CD14-positive monocyte (primary cell): ENCODE measurements at places on chromosomes 1 and 21.

DNA sequence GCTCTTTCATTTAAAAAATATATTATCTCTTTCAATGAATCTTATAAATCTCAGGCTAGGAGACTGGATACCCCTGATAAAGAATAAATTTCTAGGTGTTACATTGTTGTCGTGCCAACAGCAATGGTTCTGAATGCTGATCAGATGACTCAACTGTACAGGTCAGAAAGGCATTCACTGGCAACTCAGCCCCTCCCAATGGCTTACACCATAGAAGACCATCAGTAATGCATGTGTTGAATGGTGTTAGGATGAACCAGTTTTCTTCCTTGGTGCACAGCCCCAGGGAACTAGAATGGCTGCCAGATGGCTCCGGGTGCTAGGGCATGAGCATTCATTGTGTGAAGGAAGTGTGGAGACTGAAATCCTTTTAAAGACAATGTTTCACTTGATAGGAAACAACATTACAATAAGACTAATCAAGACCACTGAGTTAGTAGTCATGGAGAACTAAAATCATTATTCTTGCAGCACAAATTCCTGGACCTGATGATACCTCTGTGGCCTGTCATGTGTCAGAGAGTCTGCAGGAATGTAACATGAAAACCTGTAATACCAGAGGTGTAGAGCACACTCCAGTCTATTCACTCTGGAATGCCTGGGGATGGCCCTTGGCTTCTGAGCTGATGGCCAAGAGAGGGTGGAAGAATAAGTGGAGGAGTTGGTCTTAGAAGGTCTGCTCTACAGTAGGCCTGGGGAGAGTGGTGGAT, 187.7 kb upstream of the LMO4 start:
- DNase-seq: no peak

- DNase-seq: no peak
Observed at GRCh38 chr1:22080191-22080590, 27.7 kb downstream of the CDC42 start.

GRCh38 chr1:241007668-241008067, 349.3 kb downstream of the RGS7 start:
- DNase-seq: no peak

- peak; percentile 22 for DNase-seq
Observed at GRCh38 chr1:32742199-32742947, 39.8 kb upstream of the SYNC start.

GRCh38 chr1:61980561-61980960, 214.1 kb upstream of the L1TD1 start:
- peak; percentile 4 for DNase-seq

DNA sequence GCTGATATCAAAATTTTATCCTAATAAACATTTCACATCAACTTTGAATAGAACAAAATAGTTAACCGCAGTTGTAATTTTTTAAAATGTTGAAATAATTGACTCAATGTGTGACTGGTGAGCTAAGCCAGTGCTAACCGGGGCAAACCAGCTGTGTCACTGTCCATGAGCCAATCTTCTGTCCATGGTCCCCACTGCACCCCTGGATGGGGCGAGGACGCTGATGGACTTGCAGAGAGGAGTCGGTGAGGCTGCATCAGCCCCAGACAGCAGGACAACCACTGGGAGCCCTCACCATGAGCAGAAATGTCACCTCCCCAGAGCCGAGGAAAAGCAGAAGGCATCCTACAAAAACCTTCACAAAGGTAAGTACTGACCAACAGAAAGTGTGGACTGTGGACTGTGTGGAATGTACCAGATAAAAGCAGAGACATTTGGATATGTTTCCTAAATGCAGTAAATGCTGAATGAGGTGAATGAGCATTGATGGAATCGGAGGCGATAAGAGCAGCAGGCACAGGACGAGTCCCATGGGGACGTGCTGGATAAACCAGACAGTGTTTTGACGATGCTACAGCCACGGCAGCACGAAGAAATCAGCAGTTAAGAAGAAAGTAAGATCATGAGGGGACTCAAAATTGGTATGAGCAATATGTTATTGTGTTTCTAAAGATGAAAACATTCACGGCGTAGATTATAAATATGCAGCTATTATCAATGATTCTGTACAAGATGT, 115.0 kb upstream of the BACE2 start:
- no peak for DNase-seq

- peak; percentile 81 for DNase-seq
Observed at GRCh38 chr21:36149788-36150711, 6.6 kb upstream of the DOP1B start.

GRCh38 chr1:151005729-151006319, 878 bp downstream of the MINDY1 start:
- no peak for DNase-seq

DNA sequence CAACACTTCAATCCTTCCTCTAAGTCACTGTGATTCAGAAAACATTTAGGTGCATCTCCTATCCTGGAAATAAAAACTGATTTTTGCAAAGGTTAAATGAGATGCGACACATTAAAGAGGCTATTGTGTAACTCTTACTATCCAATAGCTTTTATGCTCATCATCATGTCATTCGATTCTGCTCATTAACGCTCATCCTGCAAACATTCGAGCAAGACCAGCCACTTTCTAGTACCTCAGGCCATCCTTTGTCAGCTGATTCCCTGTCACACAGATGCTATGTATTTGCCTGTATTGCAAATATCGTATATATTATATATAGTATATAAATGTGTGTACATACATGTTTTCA, 131.6 kb downstream of the TLR5 start:
- DNase-seq: no peak

GRCh38 chr1:230230273-230230672, 163.2 kb downstream of the GALNT2 start:
- no peak for DNase-seq

DNA sequence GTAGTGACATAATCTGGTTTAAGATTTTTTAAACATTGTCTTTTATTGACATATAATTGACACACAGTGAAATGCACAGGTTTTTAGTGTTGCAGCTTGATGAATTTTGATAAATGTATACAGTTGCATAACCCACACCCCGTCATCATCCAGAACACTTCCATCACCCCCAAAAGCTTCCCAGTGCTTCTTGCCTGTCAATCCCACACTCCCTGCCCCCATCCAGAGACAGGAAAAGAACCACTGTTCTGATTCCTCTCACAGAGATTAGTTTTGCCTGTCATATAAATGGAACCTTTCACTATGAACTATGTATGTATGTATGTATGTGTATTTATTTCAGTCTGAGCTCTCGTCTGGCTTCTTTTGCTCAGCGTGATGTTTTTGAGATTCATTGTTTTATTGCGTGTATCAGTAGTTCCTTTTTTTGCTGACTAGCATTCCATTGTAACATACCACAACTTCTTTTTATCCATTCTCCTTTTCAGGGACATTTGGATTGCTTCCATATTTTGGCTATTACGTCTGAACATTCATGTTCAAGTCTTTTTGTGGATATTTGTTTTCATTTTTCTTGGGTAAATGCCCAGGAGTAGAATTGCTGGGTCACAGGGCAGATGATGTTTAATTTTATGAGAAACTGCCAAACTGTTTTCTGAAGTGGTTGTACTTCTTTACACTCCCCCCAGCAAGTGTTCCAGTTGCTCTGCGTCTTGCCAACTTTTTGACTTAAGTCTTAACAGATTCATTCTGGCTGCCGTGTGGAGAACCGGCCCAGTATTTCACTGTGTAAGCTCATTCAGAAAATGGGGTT, 8.7 kb downstream of the UBIAD1 start:
- no peak for DNase-seq

- no peak for DNase-seq
Observed at GRCh38 chr1:93969887-93970286, 60.7 kb upstream of the GCLM start.

- DNase-seq: no peak
Observed at GRCh38 chr1:160656737-160657136, 9.9 kb upstream of the SLAMF1 start.

GRCh38 chr1:112935461-112936111, 20.4 kb downstream of the SLC16A1 start:
- DNase-seq: peak; percentile 2

DNA sequence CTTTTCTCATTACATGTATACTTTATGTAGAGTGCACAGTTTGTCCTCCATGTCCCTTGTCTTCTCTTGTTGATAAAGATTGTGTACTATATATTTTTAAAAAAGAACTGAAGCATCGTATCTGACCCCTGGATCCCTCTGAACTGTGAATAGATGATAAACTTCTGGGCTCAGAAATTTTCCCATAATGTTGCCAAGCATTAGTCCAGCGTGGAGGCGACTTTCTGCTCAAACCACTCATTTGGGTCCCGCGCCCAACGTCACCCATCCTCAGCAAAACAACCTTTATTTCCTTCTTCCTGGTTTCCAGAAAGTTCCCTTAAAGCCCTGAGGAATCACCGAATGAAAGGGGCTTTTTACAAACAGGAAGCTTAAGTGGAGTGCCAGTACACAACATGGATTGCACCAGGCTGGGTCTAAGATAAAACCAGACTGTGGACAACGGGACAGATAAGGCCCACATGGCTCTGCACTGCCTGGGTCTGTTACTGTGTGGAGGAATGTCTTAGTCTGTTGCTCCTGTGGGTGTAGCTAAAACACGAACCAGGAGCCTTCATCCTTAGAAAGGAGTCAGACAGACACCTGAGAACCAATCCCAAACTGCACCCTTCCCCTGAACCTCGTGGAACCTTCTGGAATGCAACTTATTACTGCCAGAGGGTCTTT, 15.6 kb downstream of the EVA1C start:
- no peak for DNase-seq

DNA sequence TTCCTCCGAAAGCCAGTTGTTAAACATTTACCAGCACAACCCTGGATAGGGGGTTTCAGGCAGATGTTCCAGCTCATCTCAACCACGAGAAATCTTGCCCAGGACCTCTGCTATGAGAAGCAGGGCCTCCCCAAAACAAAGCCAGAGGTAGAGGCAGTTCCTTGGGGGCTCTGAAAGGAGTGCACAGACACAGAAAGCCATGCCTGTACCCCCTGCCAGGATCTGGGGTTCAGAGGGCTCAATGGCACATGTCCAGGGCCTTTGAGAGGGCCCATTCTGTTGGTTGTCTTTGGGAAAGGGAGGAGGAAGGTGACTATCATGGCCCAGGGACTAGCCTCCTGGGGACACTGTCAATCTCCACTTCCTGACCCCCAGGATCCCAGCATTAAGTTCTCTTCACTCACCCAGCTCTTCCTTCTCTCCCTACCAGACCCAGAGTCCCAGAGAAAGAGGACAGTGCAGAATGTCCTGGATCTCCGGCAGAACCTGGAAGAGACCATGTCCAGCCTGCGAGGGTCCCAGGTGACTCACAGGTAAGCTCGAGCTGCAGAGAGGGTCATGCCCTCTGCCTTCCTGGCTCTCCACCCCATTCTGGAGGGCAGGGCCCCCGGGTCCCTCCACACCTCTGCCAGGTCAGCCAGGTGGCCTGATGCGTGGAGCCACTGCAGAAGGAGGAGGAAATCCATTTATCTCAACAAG, 116.4 kb upstream of the IPO9 start:
- DNase-seq: no peak

- DNase-seq: no peak
Observed at GRCh38 chr1:13554798-13555197, 28.8 kb upstream of the PDPN start.

- no peak for DNase-seq
Observed at GRCh38 chr1:43537423-43538142, 6.9 kb downstream of the PTPRF start.

DNA sequence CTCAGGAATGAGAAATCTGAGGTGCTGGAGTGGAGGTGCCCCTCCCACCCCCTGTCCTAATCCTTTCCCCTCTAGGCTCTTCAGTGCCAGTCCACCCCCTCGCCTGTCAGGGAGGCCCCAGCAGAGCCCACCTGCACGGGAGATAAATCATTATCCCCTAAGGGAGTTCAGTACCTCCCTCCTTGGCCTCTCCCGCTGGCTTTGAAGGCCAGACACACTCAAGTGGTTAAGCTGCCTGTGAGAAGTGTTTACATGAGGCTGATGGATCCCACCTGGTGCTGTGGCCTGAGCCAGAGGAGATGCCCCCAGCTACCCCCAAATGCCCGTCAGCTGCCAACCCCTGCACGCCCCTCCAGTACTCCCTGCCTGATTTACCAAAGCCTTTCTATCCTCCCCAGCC, 3.7 kb downstream of the RSPO1 start:
- DNase-seq: no peak

GRCh38 chr21:34815831-34816705, 147.3 kb downstream of the CLIC6 start:
- DNase-seq: no peak

DNA sequence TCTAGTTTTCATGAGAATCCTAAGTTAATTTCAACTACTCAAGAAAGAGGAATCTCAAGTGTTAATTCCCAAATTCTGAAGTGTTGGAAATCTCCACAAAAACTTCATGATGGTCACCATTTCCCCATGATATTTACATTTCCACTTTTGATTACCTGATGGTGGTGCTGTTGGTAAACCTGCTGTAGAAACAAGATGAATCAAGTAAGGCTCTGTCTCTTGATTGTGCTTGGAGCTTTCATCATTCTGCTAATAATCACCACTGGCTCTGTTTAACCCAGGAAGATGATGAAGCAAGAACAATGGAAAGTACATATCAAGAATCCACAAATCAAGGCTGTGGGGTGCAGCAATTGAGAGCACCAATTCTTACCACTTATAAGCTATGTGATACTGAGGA, 77.8 kb downstream of the C4BPA start:
- no peak for DNase-seq

- DNase-seq: no peak
Observed at GRCh38 chr1:92910081-92910480, 51.2 kb downstream of the DIPK1A start.

DNA sequence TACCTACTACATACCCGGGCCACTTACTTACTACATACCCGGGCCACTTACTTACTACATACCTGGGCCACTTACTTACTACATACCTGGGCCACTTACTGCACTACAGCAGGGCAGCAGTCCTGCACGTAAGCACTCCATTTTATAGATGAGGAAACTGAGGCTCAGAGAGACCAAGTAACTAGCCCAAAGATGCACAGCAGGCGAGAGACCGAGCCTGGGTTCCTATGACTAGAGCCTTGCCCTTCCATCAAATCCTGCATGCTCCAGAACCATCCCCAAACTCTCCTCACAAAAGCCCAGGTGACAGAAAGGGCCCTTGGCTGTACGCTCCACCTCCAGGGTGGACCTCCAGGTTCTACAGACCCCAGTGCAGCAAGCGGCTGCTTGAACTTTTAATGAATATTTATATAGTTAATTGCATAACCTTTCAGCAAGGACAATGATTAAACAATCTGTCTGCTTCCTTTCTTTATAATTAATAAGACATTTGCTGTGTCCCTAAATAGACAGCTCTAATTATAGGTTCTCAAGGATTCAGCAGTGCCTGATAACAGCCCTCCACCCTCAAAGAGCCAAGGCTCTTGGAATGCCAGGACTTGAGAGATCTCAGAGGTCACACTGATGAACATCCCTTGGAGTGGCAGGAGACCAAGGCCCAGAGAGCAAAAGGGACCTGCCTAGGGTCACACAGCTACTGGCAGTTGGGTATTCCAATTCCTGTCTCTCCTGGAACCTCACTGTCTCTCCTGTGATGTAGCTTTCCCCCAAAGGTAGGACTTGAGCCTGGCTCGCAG, 43.4 kb downstream of the LRP8 start:
- DNase-seq: no peak
